Pancreas (tissue), 10 donors: ENCODE measurements at places on chromosomes 4 and X. TPM values are rescaled to one million over a fixed set of nuclear protein-coding genes. Genes with fewer than 3 reads are reported as not detected.

GRCh38 chrX:31219174-31219573 is 147.3 kb upstream of the FTHL17 start:
- H3K36me3 ChIP-seq, result no peaks in the 10 kb centered on the region
- H3K27me3 ChIP-seq, result no peaks in the 10 kb centered on the region
- H3K27ac ChIP-seq, result no peak overlapping the region
- no peak overlapping the region for H3K4me3 ChIP-seq
- H3K4me1 ChIP-seq, result no peaks in the 10 kb centered on the region
- no peak for DNase-seq

- no peaks in the 10 kb centered on the region for H3K4me1 ChIP-seq
- DNase-seq, result no peak
- H3K36me3 ChIP-seq, result no peaks in the 10 kb centered on the region
- no peaks in the 10 kb centered on the region for H3K27me3 ChIP-seq
Observed at GRCh38 chrX:71637848-71638247, 19.5 kb upstream of the CXCR3 start.

- no peak for DNase-seq
- no peaks in the 10 kb centered on the region for H3K4me1 ChIP-seq
- H3K27me3 ChIP-seq, result no peaks in the 10 kb centered on the region
- H3K4me3 ChIP-seq, result no peak overlapping the region
Observed at GRCh38 chr4:134421734-134422133, 220.1 kb upstream of the PABPC4L start.

SOWAHB gene
- 2.1 TPM for total RNA-seq

DNA sequence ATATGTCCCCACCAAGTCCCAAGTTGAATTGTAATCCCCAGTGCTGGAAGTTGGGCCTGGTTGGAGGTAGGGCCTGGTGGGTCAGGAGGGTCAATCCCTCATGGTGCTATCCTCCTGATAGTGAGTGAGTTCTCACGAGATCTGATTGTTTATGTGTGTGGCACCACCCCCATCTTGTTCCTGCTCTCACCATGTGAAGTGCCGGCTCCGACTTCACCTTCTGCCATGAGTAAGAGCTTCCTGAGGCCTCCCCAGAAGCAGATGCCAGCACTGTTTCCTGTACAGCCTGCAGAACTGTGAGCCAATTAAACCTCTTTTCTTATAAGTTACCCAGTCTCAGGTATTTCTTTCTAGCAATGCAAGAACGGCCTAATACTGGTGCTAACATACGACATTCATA is 22.7 kb upstream of the TMEM33 start:
- DNase-seq, result no peak
- no peaks in the 10 kb centered on the region for H3K27me3 ChIP-seq
- H3K4me1 ChIP-seq, result no peaks in the 10 kb centered on the region
- no peak overlapping the region for H3K4me3 ChIP-seq

GRCh38 chr4:8238515-8239053 is 31.0 kb upstream of the HTRA3 start:
- no peaks in the 10 kb centered on the region for H3K4me1 ChIP-seq
- no peaks in the 10 kb centered on the region for H3K27me3 ChIP-seq
- DNase-seq, result no peak
- peaks cover 21% of the 10 kb centered on the region for H3K36me3 ChIP-seq

DNA sequence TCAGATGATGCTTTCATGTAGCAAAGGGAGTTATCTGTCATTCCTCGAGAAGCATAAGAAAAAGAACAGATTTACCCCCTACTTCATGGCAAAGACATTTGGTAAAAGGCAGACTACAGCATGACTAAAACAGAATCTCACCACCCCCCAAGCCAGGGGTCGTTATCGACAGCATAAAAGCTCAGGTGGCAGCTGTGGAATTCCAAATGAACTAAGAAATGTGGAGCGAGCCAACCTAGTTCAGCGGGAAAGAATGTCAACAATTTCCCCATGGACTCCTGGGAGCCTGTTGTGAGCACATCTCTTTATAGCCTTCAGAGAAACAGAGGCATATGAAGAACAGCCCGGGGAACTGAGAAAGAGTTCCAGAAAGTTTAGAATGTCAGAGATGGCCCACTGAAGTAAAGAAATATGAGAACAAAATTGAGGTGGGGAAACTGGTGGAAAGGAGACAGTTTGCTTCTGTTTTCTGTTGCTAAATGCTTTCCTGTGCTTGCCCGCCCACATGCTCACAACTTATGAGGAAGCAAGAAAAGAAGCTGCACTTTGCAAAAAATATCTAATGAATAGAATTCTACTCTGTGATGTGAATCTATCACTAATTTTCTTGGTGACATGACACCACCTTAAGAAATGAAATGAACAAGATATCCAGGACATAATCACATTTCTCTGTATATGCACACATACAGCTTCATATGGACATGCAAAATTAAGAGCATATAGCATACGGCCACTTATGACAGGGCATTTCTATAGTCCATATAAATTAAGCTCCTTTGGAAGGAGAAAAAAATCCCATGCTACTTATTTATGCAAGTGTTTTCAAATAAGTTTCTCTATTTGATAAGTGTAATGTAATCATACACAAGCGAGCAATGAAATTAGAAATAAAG is 135.3 kb upstream of the MID1 start:
- no peaks in the 10 kb centered on the region for H3K27me3 ChIP-seq
- no peak overlapping the region for H3K27ac ChIP-seq
- H3K36me3 ChIP-seq, result no peaks in the 10 kb centered on the region

RAB41 gene
- not detected for total RNA-seq

DNA sequence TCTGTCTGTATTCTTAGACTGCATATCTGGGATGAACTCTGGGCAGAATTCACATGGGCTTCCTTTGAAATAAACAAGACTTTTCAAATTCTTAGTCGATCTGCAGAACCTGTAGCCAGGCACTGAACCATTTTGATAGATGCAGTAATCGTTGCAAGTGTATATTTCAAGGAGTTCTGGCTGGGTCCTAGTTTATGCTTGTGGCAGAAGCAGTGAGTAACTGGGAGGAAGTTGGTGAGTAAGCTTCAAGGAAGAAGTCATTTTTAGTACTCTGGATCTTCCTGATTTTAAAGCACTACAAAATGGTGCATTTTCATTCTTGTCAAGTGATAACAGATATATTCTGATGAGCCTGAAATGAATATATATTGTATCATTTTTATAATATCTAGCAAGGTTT is 9.5 kb downstream of the HPRT1 start:
- no peaks in the 10 kb centered on the region for H3K4me1 ChIP-seq
- H3K36me3 ChIP-seq, result no peaks in the 10 kb centered on the region
- H3K27ac ChIP-seq, result no peak overlapping the region
- H3K4me3 ChIP-seq, result no peak overlapping the region

ZNF280C gene
- 1.1 TPM for total RNA-seq

SFRP2 gene
- 2.4 TPM for total RNA-seq

ZNF827 gene
- 5.0 TPM for total RNA-seq

DNA sequence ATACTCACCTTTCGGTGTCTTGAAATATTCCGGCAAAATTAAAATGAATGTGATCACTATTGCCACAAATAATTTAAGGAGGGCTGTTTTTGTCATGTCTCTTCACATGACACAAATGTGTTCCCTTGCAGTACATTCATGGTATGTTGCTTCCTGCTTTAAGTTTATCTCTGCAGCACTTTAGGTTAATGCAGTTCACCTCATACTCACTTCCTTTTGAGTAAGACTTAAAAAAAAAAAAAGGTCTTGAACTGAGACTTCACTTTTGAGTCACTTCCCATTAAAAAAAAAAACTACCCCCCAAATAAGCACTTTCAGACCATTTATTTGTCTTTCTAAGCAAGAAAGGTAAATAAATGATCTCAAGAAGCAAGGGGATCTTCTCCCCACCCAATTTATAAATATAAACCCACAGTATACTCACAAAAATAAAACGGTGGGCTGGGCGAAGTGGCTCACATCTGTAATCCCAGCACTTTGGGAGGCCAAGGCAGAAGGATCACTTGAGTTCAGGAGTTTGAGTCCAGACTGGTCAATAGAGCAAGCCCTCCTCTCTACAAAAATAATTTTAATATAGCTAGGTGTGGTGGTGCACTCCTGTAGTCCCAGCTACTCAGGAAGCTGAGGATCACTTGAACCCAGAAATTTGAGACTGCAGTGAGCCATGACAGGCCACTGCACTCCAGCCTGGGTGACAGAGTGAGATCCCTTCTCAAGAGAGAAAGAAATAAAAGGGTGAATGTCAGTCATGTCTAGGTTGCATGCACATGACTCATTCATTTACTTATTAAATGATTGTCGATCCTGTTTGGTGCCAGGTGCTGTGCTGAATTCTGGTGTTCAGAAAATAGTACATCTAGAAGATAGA is at the start of gene TMEM156:
TMEM156 (minus strand) TSS at position 192 of the 868 bp plus-strand sequence; CDS start at position 96, 96 bp downstream.
- H3K36me3 ChIP-seq, result no peaks in the 10 kb centered on the region
- no peak within 1 kb of the TSS for H3K27ac ChIP-seq
- DNase-seq, result no peak

GRCh38 chr4:122170775-122171174 is 18.6 kb downstream of the BLTP1 start:
- DNase-seq, result no peak
- no peak overlapping the region for H3K4me3 ChIP-seq
- no peak overlapping the region for H3K27ac ChIP-seq

- H3K27me3 ChIP-seq, result no peaks in the 10 kb centered on the region
- peaks cover 14% of the 10 kb centered on the region for H3K4me1 ChIP-seq
- H3K27ac ChIP-seq, result peak overlapping the region; percentile 93
- DNase-seq, result no peak
- H3K36me3 ChIP-seq, result no peaks in the 10 kb centered on the region
Observed at GRCh38 chr4:102868153-102868780, 525 bp upstream of the CISD2 start.

GRCh38 chrX:102833136-102833535 is 103.9 kb upstream of the RAB40AL start:
- no peak for DNase-seq
- no peak overlapping the region for H3K4me3 ChIP-seq

GRID2 gene
- total RNA-seq, result not detected

- H3K27ac ChIP-seq, result no peak overlapping the region
- no peak overlapping the region for H3K4me3 ChIP-seq
- no peaks in the 10 kb centered on the region for H3K36me3 ChIP-seq
- no peaks in the 10 kb centered on the region for H3K4me1 ChIP-seq
- no peaks in the 10 kb centered on the region for H3K27me3 ChIP-seq
Observed at GRCh38 chr4:17126321-17126966, 228.0 kb upstream of the LDB2 start.

- H3K4me3 ChIP-seq, result no peak overlapping the region
- no peak overlapping the region for H3K27ac ChIP-seq
- no peaks in the 10 kb centered on the region for H3K4me1 ChIP-seq
Observed at GRCh38 chr4:184318852-184319251, 101.2 kb upstream of the ENPP6 start.

DNA sequence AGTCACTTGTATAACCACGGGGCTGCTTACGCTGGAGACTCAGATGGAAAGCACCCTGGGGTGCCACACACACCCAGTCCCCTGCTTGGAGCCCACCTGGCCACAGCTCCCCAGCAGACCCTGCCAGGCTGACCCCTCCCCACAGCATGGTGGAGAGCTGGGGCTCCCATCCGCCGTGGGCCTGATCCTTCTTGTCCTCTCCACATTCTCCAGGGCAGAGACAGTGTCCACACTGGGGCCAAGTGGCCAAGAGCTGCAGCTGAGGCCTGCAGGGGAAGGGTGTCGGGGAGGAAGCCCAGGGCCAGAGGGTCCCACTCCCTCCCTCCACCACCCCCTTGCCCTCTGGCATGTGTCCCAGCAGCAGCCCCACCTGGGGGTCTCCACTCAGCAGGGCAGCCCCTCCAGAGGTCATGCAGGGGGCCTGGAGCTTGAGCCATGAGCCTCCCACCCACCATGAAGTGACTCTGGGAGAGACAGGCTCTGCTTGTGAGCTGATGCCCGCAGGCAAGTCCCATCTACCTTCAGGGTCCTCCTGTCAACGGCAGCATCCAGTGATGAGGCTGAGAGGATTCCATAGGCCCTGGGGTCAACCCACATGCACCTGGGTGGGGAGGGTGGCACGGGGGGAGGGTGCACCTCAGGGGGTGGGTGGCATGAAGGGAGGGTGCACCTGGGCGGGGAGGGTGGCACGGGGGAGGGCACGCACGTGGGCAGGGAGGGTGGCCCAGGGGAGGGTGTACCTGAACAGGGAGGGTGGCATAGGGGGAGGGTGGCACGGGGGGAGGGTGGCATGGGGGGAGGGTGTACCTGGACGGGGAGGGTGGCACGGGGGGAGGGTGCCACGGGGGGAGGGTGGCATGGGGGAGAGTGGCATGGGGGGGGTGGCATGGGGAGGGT is 56.4 kb downstream of the FAM53A start:
- no peaks in the 10 kb centered on the region for H3K4me1 ChIP-seq
- no peak for DNase-seq
- H3K4me3 ChIP-seq, result no peak overlapping the region
- no peaks in the 10 kb centered on the region for H3K36me3 ChIP-seq
